Choroid plexus epithelial cell (primary cell): ENCODE measurements at places on chromosomes 12 and 14.
A peak's percentile ranks its signal among the peaks of the same experiment; 100 is the strongest.

GRCh38 chr12:47035484-47035883 lies 43.9 kb upstream of the PCED1B start:
- DNase-seq: peak; percentile 53

DNA sequence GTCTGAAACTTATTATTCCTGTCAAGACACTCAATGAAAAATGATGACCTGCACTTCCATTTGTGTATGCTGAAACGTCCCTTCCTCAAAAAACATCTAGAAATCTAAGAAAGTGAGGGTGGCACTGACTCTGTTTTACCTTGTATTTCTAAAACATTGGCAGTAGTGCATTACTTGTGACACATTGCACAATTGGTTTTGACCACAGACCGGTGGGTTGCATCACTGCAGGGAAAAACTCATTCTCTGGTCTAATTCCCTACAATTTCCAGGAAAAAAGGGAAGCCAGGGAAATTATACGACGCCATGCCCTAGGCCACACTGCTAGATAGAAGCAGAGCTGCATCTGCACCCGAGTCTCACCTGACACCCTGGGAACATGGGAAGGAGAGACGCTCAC lies 156.7 kb downstream of the NTF3 start:
- no peak for DNase-seq

DNA sequence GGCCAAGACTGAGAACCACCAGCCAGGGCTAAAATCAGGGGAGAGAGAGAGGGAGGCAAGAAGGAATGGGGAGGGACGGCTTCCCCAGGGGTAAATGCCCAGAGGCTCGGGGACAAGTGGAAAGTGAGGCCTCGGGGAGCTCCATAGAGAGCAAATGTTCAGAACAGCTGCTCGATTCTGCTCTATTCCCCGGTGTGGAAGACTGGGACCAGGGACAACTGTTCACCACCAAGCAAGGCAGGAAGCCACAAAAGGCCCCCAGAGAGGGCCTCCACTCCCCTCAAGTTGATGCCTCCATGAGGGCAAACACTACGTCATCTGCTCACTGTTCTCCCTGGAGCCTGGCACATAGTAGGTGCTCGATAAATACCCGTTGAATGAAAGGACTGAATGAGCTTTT lies 53.5 kb downstream of the IRF2BPL start:
- DNase-seq: no peak

DNA sequence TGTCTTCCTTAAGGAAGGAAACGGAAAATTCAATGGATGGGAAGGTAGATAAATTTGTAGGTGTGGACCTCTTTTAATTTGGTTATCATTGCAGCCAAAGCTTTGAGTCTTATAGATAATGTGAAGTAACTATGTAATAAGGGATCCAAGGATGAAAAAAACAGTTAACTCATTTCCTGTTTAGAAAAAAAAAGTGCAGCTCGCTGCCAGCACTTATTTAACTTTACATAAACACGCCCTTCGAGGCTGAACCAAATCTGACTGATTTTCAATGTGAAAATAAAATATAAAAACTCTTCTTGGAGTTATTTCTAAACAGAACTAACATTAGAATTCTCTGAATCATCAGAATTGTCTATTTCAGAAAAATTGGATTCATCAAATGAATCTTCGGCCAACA lies 7.0 kb downstream of the NUBPL start:
- peak; percentile 67 for DNase-seq

GRCh38 chr14:98952593-98953350 lies 319.2 kb downstream of the BCL11B start:
- peak; percentile 1 for DNase-seq

GRCh38 chr12:52074971-52075724 lies 4.4 kb upstream of the SMIM41 start:
- no peak for DNase-seq

- DNase-seq: no peak
Observed at GRCh38 chr12:84056-84455, 17.5 kb downstream of the IQSEC3 start.

- no peak for DNase-seq
Observed at GRCh38 chr14:58707949-58708348, 70.2 kb downstream of the DACT1 start.

- DNase-seq: no peak
Observed at GRCh38 chr12:45098766-45099165, 47.9 kb upstream of the DBX2 start.

DNA sequence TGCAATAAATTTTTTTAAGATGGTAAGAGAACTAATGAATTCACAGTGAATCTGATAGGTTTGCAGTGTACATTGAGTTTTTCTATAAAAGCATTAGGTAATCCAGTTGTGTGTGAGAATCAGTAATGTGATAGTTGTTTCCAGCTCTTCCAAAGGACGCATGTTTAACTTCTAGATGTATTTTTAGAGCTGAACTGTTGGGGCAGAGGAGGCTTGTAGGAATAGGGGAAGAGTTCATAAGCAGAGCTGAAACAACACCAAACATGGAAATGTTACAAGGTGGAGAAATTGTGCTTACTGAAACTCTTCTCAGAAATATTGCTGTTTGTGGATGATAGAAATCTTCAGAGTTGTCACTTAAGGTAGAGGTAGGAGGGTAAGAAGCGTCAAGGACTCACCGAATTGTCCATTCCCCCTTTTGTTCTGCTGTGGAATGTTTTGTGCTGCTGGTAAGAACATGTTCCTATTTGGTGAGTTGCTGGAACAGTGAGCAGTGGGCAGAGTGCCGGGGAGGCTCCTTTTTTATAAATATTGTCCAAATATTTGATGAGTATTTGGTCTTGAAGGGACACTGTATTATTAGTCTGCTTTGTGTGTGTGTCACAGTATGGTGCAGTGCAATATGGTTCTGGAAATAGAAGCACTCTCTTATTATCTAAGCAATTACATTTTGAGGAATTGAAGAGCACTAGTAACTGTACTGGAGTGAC lies 76.7 kb downstream of the ANO6 start:
- DNase-seq: peak; percentile 75

GRCh38 chr12:29287622-29288021 lies 93.3 kb downstream of the ERGIC2 start:
- no peak for DNase-seq

- DNase-seq: no peak
Observed at GRCh38 chr12:102618197-102618877, 138.0 kb upstream of the IGF1 start.

GRCh38 chr12:13247596-13247995 lies 51.1 kb downstream of the EMP1 start:
- DNase-seq: no peak

GRCh38 chr14:51727526-51727925 lies 75.8 kb downstream of the FRMD6 start:
- peak; percentile 64 for DNase-seq

DNA sequence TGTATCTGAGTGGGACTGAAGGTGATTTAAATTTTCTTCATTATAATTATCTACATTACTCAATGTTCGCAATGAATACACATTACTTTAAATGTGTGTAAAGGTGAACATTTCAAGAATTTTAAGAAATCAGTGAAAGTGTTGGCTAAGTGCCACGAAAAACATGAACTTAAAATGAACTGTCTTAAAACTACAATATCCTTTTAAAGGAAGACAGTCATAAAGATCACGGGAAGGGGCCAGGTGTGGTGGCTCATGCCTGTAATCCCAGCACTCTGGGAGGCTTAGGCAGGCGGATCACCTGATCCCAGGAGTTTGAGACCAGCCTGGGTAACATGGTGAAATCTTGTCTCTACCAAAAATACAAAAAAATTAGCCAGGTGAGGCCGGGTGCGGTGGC lies 11.2 kb downstream of the MOK start:
- DNase-seq: peak; percentile 90

DNA sequence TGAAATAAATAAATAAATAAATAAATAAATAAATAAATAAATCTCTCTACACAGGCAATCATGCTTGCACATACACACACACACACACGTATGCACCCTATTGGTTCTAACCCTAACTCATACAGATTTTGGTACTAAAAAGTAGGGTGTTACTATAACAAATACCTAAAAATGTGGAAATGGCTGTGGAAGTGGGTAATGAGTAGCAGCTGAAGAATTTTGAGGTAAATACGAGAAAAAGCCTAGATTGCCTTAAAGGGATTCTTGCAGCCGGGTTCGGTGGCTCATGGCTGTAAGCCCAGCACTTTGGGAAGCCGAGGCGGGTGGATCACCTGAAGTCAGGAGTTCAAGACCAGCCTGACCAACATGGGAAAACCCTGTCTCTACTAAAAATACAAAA lies 15.7 kb upstream of the SLC2A3 start:
- DNase-seq: peak; percentile 24

- DNase-seq: peak; percentile 46
Observed at GRCh38 chr14:100063314-100063941, 1.8 kb upstream of the EVL start.

GRCh38 chr12:123085730-123086487 lies 65.0 kb downstream of the PITPNM2 start:
- no peak for DNase-seq

DNA sequence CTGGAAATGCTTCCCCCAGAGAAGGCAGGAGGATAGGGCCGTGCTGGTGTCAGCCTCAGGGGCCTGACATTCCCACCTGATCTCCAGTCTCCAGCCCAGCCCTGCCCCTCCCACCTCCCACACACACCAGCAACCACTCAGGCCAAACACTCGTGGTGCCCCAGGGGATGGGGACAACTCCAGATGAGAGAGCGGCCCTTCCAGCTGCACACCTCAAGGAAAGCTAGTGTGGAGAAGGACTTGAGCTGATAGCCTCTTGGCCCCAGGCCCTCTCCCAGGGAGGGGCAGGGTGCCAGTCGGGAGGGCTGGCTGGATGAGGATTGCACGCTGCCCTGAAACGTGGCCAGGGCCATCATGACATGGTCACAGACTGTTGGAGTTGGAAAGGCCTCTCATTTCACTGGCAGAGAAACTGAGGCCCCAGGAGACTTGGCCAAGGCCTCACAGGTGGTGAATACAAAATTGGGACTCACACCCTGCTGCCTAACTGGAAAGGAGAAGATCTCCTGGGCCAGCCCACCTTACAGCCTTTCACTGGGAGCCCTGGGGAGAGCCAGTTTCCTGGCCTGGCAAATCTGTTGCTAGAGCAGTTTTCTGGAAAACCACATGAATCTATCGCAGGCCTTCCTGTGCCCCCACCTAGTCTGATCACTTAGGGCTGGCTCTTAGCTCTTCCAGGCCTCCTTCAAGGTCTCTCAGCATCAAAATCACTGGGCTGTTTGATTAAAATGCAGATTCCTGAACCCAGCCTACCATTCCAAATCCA lies 52.1 kb downstream of the IRF2BPL start:
- DNase-seq: no peak

DNA sequence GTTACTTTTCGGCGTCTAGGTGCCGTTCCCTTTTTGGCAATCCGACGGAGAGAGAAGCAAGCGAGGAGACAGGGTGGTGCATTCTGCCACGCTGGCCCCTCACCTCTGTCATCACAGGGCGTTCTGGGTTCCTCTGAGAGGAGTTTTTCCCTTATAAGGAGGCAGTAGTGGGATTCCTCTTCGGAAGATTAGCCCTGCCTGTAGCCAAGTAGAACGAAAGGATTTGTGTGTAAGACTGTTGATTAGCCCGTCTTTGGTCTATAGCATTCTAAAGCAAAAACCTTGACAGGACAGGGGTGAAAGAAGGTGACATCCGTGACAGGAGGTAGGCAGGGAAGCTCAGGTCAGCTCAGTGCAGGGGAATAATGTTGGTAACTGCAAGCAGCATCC lies 9.1 kb upstream of the NEMF start:
- DNase-seq: peak; percentile 91

- DNase-seq: peak; percentile 99
Observed at GRCh38 chr12:96434107-96434506, 33.9 kb upstream of the CDK17 start.

DNA sequence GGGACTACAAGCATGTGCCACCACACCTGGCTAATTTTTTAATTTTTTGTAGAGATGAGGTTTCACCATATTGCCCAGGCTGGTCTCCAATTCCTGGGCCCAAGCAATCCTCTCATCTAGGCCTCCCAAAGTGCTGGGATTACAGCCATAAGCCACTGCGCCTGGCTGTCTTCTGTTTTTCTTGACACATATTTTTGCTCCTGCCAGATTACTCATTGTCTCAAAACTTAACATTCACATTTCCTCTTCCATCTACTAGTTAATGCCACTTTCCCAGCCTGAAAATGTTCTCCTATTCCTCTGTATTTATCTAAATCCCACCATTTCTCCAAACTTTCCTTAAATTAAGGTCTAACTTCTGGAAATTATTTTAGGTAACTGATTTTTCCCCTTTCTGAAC lies 36.2 kb upstream of the KCNH3 start:
- no peak for DNase-seq

DNA sequence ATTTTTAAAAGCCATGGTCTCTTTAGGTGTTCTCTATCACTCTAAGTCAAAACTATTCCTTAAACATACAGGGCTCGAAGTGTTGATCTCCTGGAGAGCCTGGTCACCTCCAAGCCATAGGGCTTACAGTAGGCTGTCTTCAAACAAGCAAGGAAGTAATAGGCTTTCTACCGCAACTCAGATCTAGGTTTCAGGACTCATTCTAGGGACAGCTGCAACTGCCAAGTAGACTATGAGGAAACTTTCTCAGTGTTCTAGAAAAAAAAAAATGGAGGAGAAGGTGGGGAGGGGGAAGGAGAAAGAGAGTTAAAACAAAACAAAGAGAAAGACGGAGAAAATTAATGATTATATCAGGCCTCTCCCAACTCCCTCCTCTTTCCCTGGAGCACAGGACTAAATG lies 106.9 kb upstream of the ETV6 start:
- no peak for DNase-seq
